ENCODE measurements at places on chromosomes 6 and 20.

DNA sequence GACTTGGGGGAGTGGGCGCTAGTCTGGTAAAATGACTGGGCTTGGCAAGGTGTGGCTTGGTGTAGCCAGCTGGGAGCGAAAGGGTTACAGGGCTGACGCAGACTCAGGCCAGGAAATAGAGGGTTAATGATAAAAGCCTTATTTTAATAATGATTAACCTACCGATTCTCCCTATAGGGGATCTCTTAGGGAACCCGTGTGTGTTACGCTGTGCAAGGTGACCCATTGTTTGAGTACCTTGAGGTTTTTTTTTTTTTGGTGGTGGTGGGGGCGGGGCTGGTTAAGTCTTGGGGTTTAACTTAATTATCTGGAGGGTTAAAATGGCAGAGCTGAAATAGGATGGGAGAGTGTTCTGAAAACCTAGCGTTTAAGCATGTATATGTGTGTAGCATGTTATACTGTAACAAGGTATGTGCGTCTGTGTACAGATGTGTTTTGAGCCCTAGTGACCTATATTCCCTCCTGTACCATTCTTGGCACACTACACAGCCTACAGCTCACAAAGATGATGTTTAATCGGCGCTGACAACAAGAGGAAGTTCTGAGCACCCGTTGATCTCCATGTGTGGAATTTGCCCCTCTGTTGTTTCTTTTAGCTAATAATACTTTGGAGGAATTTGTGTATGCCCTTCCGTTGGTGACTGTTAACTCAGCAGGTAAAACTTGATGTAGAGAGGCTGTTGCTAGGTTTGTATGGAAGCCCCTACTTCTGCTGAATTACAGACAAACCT, 1.3 kb downstream of the CARMIL1 start:
- DNase-seq = no peak

- no peak for DNase-seq
These were observed 648.8 kb upstream of the AGPAT4 start for GRCh38 chr6:161922631-161923119.

GRCh38 chr20:34570859-34571306, 12.4 kb downstream of the MAP1LC3A start:
- no peak for DNase-seq

- no peak for DNase-seq
These were observed 436.2 kb upstream of the SOX4 start for GRCh38 chr6:21157186-21157929.

DNA sequence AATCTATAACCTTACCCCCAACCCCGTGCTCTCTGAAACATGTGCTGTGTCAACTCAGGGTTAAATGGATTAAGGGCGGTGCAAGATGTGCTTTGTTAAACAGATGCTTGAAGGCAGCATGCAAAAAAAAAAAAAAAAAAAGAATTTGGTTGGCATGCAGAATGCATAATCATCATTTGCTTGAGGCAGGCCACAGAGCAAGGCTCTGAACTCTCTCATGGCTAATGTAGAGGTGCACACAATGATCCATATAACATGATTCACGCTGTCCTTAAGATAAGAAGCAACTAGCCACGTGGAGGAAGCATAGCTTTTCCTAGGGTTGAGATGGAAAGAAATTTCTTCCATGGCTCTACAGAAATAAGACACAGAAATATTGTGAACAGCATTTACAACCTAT, 27.6 kb upstream of the RPN2 start:
- no peak for DNase-seq

- no peak for DNase-seq
These were observed 82.9 kb upstream of the MLN start for GRCh38 chr6:33886673-33887144.
